Hepatic stellate cell (primary cell): ENCODE measurements at places on chromosomes 3 and 15.

DNA sequence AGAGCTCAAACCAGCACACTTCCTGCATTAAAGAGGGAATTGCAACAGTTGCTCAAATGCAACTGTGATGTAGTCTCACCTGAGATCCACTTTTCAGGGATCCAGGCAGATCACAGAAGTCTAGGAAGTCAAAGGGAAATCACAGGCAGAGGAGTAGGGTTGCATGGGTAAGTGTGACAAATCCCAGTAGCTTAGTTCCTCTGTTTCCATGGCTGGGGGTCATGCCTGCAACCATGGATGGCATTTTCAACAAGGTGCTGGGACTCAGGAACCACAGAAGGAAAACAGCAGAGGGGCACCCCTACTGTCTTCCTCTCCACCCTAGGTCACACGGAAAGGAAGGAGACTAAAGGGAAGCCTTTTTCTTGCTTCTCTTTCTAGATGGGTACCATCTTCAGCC, 36.5 kb upstream of the ARNT2 start:
- no peak for DNase-seq

GRCh38 chr3:71428841-71429596, 154.5 kb downstream of the FOXP1 start:
- DNase-seq: peak; percentile 34

DNA sequence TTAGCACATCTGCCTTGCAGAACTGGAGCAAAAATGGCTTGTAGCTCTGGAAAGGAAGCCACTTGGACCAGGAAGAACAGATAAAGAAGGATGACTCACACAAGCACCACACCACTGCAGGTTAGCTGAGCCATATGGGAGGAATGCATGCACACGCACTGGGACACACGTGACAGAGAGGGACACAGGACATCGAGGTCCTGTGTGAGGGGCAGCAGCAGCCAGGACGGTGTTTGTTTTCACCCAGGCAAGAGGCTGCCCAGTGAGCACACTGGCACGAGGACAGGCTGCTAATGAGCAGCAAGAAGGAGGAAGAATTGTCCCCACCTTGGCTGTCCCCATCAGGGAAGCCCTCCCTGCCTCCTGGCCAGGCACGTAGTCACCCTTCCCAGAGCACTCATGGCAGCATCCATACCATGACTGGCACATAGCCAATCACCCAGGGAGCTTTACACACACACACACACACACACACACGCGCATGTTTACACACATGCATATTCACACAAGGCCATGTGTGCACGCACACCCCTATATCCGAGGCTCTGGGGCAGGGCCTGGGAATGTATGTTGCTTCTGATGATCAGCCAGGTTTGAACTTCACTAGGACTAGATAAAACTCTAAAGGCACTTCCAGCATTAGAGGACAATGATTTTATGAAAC, 24.0 kb upstream of the SPTBN5 start:
- peak; percentile 83 for DNase-seq

DNA sequence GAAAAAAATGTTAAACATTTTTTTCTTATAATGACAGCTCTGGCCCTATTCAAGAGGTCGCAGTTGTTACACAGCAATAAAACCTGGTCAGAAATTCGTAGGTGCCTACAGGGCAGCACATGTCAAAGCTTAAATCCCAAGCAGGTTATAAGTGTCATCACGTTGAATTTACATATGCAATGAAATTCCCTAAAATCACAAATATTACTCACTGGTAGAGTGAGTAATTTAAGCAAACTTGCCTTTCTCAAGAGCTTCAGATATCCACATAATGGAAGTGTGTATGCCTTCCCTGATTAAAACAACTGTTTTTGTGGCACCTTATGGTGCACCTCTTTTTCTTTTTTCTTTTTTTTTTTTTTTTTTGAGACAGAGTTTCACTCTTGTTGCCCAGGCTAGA, 90.7 kb upstream of the FNDC3B start:
- DNase-seq: no peak

- DNase-seq: no peak
Measured at GRCh38 chr15:27734785-27735495, 364.2 kb downstream of the OCA2 start.

DNA sequence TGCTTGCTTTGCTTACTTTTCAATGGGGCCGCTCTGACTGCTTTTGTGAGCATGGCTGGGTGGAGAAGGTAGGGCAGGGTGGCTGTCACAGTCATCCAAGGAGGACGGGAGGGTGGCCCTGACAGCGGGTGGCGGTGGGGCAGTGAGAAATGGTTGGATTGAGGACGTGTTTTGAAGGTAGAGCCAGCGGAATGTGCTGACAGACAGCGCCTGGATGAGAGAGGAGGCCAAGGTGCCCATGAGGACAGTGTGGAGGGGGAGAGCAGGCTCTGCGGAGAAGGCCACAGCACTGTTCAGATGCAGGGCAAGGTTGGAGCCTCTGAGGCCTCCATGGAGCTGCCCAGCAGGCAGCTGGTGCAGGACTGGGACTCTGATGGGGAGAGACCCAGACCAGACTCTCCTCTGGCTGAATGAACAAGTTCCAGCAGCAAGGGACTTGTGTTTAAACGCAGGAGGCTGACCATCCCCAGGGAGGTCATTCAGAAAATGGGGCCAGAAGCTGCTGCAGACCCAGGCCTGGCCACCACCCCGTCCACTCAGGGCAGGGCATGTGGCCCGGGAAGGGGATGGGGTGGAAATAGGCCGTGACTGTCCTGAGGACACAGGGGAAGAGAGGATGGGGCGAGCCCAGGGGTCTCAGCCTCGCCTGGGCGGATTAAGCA, 120.3 kb upstream of the PRR20G start:
- DNase-seq: no peak

DNA sequence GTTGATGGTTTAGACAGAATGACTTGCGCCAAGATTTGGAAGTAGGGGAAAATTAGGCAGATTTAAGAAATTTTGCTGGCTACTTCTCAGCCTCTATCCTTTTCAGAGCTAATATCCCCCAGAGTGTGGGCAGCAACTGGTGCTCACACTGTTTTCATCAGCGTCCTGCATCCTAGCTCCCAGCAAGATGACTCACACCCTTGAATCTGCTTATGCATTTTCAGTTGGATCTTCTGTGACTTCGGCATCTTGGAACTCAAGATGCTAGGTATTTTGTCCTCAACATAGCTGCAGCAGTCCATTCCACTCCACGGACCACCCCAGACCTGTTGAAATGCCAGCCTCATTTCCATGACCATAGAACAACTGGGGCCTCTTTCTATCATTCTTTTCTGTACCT, 336.1 kb upstream of the NR2F2 start:
- DNase-seq: no peak

GRCh38 chr15:59177317-59177660, 29.4 kb upstream of the LDHAL6B start:
- DNase-seq: no peak

DNA sequence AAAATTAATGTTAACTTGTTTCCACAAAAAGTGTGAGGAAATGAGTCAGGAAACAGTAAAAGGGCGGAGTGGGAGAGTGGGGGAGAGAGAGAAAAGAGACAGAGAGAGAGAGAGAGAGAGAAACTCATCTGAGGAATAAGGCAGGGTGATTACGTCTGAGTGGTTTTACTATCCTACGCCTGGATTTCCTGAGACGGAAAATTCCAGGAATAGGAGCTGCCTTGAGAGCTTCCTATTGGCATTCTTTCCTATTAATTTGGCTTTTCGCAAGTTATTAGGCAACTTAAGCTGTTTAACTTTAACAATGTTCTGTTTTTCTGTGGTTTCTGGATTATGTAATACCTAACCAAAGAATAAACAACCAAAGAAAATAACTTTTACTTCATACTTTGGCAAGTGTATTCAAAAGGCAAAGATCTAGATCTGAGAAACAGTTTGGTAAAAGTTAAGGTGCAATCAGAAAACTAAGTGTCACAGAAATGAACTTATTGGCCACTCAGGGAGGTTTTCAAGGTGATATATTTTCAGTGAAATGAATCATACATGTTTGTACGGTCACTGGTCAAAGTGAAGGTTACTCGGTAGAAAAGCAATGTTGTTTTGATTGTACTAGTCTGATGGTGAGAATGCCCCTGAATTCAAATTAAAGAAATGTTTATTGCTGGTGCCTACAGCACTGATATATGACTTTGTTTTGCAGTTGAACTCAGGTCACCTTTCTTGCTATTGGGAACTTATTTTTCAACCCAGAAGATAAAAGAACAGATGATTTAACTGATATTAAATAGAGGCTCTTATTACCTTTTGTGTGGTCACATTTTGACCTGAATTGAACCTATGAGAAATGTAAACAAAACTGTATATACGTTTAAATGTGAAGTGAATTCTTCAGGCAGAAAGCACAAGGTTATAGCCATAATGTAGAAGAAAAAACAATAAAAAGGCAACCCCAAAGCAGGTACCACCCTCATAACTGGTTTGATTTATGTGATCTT, 39.9 kb upstream of the TNFSF10 start:
- no peak for DNase-seq

DNA sequence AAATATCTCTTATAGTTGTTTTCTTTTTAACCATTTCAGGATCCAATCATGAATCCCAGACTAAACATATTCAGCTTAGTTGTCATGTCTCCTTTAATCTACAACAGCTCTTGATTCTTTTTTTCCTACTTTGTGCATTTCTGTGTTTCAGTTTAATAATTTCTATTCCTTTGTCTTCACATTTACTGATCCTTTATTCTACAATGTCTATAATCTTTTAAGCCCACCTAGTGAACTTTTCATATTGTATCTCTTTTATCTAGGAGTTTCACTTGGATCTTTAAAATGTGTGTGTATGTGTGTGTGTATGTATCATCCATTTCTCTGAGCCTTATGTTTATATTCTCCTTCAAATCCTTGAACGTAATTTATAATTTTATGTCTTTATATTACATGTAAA, 70.1 kb downstream of the RNF13 start:
- DNase-seq: no peak

DNA sequence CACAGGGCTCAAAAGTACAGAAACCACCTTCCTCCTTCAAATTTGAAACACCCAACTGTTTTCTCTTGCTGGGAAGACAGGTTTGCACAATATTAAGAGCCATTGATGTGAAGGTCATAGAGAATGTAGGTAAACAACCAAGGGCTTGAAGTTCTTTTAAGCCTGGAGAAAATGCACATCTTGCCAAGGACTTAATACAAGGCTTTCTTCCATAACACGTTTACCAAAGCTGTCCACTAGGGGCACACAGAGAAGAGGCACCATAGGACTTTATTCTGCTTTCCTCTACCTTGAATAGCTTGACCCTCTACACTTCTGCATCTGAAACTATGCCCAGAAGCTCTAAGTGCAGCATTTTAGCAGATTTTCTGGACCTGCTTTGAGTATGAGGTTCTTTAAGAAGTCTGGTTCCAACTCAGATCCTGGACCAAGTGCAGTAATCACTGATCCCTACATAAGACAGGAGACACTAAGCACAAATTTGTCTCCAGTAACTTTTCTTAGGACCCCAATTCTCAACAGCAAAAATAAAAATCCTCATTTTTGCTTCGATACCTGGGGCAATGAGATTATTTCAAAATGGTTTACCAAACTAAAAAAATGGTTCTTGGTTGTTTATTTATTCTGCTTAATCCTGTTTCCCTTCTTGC, 138.0 kb downstream of the FBN1 start:
- peak; percentile 16 for DNase-seq

GRCh38 chr15:58622877-58623276, 126.6 kb downstream of the ADAM10 start:
- DNase-seq: no peak

GRCh38 chr15:67024998-67025368, 40.4 kb upstream of the SMAD3 start:
- no peak for DNase-seq

GRCh38 chr3:136984837-136985236, 27.1 kb downstream of the IL20RB start:
- no peak for DNase-seq

DNA sequence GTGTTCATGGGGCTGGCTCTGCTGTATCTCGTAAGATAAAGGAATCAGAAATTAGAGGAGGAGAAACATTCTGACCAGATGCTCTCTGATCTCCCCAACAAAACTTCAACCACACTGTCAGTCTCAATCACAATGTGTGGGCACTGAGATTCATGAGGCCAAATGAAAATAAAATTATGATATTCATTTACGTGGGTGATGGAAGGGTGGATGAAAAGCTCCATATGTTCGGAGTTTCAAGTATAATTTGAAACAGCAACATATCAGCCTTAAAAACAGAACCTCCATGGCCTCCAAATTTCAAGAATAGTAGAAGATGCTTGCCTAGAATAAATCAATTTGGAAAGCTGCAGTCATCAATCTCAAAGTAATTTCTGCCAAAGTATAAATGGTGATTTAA, 363.7 kb downstream of the MAGI1 start:
- no peak for DNase-seq

GRCh38 chr15:70569091-70569713, 194.2 kb downstream of the UACA start:
- peak; percentile 62 for DNase-seq

GRCh38 chr3:101128001-101128400, 134.8 kb upstream of the ABI3BP start:
- no peak for DNase-seq

DNA sequence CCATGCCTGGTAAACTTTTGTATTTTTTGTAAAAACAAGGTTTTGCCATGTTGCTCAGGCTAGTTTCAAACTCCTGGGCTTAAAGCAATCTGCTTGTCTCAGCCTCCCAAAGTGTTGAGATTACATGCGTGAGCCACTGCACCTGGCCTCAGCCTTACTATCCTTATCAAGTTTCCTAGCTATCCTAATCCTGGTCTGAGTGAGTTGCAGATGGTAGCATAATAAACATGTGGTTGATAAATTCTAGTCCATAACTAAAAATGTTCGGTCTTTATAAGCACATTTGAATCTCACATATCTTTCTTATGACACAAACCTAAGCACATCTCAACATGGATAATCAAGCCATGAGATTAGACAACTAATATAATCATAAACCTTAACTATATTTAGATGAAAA, 18.5 kb downstream of the NPHP3 start:
- DNase-seq: no peak

- DNase-seq: no peak
Measured at GRCh38 chr3:66267031-66267430, 46.2 kb downstream of the SLC25A26 start.

DNA sequence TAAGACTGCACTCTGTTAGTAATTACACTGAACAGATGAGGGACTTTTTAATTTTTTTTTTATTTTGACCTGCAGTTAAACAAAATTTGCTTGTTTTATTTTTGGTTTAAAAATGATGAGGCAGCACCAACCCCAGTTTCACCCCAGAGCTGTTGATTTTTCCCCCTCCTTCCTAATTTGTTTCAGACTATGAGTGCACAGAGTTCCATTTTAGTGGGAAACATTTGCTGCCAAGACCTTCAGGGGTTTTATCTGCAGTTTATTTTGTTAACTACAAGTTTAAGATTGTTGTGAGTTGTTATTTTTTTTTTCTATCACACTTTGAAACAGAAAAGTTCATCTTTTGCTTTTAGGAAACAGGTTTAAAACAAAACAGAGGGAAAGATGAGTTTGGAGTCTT, 455.9 kb upstream of the NR2F2 start:
- DNase-seq: no peak
